Right lung (tissue), 10 donors: ENCODE measurements at places on chromosomes 6 and 20.

DNA sequence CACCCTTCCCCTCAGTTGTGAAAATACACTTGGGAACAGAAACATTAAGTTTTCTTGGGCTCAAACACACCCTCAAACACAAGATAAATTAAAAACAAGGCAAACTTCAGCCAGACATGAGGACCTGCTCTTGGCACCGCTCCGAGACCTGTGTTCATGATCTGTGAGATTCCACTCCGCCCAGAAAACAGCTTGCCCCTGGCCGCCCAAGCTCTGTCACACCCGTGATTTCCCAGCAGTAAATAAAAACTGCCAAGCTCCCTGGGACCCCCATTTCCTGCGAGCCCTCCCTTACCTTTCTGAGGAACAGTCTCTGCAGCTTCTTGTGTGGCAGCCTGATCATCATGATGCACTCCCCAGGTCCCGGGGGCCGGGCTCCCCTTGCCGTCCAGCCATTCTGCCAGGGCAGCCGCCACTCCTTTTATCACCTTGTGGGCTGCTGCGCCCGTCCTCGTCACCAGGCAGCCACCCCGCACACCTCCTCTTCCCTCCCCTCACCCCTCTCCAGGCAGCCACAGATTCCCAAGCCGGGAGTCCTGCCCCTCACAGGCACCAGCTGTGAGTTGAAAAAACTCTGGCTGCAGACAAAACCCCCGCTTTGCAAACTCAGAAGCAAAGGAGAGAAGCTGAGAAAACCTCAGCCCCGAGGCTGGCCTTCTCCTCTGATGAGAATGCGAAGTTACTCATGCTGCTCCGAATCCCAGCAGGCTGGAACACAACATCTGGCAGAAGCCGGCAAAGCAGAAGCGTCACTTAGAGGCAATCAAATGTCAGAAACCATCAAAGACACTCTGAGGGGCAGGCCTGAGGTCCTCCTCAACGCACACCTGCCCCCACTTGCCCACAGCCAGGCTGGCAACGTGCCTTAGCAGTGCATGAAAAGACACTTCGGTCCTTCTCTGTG lies 130.4 kb upstream of the RPS6KA2 start:
- DNase-seq, result no peak

- no peak for DNase-seq
Observed at GRCh38 chr6:42694586-42694985, 27.8 kb downstream of the PRPH2 start.

DNA sequence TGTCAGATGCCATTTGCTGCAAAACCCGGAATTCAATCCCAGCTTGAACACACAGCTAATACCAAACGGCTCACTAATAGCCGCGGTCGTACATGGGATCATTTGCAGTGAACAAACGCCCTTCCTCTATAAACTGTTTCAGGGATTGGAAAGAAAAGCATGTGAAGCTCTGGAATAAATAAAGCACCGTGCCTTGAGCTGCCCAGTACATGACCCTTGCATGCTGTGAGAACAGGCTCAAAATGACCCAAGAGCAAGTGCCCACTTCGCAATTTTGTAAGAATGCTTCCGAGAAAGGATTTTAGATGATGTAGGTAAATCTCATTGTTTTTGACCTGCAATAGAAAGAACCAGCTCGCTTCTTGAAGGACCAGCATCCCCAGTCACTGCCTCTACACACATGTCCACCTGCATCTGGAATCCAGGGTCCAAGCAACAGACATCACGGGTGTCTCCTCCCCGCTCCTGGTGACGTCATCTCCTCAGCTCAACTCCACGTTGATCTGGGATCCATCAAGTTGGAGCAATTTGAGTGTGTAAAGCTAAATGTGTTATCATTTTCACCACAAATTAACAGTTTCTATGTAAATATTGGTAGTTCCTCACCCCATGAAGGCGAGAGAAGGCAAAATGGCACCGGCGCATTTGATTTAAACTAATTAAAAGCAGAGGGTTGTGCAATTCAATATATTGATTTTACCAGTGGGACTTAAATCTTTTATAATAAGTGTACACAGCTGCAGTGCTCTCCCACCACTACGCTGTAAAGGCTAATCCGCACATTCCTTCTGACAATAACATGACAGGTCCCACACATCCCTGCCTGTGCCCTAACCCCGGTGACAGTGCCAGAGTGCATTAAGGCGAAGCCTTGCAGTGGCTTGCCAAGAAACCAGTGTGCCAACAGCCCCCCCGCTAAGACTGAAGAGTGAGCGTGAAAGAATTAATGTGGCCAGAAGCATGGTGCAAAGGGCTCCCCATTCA lies 6.2 kb downstream of the BMP7 start:
- no peak for DNase-seq

- no peak for DNase-seq
Observed at GRCh38 chr20:25247000-25247517, 826 bp upstream of the PYGB start.

- DNase-seq, result no peak
Observed at GRCh38 chr6:149889326-149889725, 8.6 kb downstream of the RAET1E start.

DNA sequence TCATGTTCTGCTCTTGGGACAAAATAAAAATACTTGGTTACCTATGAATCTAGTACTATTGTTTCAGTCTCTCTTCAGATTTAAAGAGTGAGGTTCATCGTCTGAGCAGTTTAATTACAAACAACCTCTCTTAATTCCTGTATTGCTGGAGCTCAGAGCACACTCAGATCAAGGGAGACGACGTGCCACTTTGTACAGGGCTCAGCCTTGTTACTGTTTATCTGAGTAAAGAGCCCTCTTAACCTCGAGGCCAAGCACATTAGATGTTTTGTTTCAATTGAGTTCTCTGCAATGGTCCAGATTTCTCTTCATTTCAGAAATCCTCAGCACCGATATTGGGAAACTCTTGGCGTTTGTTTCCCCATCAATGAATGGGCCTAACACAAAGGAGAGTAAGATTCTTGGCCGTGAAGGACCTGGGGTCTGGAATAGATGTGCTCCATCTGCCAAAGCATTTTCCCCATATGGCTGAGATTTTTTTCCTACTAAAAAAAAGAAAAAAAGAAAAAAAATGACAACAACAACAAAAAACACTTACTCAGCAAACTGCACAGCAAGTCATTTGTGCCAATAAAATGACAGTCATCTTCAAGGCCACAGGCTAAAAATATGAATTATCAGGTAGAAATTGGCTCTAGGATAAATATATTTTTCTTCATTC lies 82.6 kb upstream of the CCN6 start:
- peak; percentile 49 for DNase-seq

GRCh38 chr6:37433657-37434271 lies 743 bp downstream of the CMTR1 start:
- peak; percentile 17 for DNase-seq

GRCh38 chr6:157358287-157358686 lies 22.7 kb upstream of the ZDHHC14 start:
- DNase-seq, result no peak

DNA sequence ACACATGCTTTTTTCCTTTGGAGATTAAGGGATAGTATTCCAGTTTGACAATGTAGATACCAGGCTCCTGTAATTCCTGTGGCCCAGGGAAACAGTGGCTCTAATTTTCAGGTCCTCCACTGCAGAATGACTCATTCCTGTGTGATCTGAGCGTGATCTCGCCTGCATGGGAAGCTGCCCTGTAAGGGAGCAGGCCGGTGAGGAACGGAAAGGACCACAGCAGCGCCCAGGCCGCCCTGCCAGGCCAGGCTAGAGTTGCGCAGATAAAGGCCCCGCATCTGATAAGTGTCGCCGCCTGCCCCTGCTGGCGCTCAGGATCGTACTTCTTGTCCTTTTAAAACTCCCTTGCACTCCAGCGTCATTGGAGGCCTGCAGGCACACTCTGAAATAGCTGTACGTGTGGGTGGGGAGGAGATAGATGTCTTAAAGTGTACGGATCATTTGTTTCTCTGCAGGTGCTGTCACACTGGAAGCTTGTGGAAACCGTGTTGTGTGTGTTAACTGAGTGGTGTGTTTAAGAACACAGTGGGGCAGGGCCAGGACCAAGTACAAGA lies 60.7 kb downstream of the SYNJ2 start:
- no peak for DNase-seq

GRCh38 chr20:61416546-61416945 lies 164.5 kb downstream of the CDH4 start:
- no peak for DNase-seq

DNA sequence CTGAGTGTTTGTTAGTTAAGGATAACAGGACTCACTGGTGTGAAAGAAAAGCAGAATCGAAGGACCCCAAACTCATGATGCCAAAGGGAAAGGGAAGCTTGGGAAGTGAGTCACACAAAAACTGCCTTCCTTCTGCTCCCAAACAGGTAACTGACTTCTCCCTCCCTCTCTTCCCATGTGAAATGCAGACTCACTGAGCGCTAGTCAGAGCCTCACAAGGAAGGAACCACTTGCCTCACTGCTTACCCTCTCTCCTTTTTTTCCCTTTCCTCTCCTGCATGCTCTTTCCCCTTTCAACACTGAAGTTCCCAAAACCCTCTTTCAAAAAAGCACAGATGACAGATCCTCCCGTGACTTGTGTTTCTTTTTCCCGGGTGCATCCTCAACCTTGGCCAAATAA lies 56.4 kb downstream of the LYRM4 start:
- no peak for DNase-seq

DNA sequence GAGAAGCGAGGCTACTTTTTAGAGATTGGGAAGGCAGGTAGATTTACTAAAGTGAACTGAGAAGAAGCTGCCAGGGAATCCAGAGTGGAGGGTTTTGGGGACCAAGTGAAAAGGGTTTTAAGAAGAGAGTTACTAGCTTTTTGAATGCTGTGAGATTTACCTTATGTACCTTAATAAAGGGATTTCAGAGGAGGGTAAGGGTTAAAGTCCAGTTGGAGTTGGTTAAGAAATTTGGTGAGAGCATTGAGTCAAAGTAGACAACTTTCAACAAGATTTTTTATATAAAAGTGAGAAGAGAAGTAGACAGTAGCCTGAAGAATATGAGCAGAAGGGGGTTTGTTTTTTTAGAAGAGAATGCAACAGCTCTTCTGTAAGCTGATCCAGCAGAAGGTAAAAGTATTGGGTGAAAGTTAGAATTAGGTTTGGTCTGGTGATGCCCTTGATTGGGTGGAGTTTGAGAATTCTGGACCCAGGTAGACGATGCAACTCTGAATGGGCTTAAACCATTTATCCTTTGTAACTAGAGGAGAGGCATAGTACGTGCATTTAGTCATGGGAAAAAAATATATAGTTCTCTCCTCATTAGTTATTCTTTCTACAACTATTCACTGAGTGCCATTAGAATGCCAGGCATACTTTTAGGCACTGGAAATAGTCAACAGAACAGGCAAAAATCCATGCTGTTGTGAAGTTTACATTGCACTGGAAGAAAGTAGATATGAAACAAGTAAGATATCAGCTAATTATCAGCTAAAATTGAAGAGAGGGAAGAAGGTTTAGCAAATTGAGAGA lies 44.8 kb downstream of the ATRN start:
- DNase-seq, result no peak

- DNase-seq, result no peak
Observed at GRCh38 chr20:33111306-33111705, 31.9 kb downstream of the BPIFB4 start.

DNA sequence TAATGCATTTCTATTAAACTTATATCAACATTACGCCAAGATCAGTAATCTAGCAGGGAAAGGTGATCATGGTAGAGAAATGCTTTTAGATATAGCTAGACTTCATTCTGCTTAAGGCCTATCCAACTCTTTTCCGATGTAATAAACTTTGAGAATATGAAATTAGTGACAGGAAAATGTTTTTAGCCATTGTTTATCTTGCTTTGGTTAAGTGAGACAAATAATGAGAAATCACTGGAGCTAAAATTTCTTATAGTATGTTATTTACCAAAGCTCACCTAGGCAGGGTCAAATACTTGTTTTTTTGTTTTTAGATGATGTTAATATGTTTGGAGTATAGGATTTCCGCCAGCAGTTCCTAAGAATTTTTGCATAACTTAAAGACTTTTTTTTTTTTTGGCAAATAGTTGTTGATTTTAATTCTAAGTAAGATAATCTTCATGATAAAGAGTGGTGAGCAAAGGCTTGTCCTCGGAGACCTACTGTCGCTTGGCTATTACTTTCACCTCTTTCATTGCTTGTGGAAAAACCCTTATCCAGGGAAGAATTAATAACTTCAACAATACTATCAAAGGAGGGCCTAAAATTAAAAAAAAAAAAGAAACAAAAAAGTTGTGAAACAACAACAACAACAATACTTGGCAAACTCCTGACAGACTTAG lies 98.3 kb downstream of the SOX4 start:
- no peak for DNase-seq
